ENCODE measurements at places on chromosomes 4 and X. TPM values are rescaled to one million over a fixed set of nuclear protein-coding genes. Genes with fewer than 3 reads are reported as not detected.

Gene GABRG1
- not detected for total RNA-seq

Gene ERAS
- 0.23 TPM for total RNA-seq

Gene GRK4
- total RNA-seq: 2.5 TPM

Gene FGF16
- total RNA-seq: not detected

Gene MTMR8
- total RNA-seq: 1.3 TPM

Measured in Panc1 (cell line).